Stimulated activated CD4-positive, alpha-beta T cell treated with anti-CD3 and anti-CD28 coated beads, Interleukin-15, amount 100 ng/mL, for 1 hour (primary cell): ENCODE measurements at places on chromosomes 3 and 15.
A peak's percentile ranks its signal among the peaks of the same experiment; 100 is the strongest.

DNA sequence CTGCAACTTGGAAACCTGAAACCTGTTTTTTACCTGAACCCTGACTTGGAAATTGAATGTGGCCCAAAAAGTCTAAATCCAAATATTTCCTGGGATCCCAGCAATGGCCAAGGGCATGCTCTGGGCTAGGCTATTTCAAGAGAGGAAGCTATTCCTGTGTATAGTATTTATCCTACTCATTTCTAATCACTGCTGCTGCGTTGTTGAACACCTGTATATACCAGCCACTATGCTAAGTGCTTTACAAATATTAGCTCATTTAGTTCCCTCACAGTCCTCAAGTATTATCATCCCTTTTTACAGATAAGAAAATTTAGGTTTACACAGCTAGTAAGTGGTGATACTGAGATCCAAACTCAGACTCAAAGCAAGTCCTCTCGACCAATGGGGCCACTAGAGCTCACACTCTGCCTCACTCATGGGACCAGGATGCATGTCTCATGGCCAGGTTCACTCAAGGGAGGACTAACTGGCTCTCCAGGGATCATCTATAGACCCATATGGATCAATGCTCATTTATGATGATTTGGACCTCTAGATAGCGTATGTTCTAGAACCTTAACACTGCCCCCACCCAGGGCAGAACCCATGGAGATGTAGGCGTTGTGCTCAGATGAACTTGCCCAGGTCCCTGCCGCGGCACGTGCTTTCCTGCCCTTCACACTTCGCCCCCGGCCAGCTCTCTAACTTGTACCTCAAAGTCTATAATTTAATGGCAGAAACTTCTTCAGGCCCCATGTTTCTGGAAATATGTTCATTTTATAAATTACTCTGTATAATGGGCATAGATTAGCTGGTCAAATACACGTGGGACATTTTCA is 2.6 kb upstream of the CCR4 start:
- no peak for DNase-seq

GRCh38 chr3:134367869-134368750 is 6.1 kb downstream of the AMOTL2 start:
- no peak for DNase-seq

DNA sequence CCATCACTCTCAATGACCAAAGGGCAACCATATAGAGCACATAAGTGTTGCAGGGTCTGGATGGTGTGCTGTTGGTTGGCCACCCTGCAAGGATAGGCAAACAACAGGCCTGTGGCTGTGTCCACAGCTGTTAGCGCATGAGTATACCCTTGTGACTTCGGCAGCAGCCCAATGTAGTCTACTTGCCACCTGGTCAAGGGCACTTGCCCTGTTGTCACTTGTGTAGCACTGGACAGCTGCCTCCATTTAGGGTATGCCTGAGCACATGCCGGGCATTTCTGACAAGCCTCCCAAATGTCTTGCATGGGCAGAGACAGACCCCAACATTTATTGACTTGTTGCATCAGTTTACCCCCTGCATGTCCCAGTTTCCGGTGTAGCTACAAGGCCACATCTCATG is 12.8 kb downstream of the CCRL2 start:
- DNase-seq: no peak

- DNase-seq: no peak
Observed at GRCh38 chr15:44882499-44882968, 74.0 kb upstream of the TERB2 start.

DNA sequence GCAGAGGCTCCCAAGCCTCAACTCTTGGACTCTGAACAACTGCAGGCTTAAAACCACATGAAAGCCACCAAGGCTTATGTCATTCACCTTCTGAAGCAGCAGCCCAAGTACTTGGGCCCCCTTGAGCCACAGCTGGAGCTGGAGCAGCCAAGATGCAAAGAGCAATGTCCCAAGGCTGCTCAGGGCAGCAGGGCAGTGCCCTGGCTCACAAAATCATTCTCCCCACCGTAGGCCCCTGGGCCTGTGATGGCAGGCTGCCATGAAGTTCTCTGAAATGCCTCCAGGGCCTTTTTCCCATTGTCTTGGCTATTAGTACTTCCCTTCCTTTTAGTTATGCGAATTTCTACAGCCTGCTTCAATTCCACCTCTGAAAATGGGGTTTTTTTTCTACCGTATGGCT is 83.4 kb downstream of the DCLK3 start:
- no peak for DNase-seq

DNA sequence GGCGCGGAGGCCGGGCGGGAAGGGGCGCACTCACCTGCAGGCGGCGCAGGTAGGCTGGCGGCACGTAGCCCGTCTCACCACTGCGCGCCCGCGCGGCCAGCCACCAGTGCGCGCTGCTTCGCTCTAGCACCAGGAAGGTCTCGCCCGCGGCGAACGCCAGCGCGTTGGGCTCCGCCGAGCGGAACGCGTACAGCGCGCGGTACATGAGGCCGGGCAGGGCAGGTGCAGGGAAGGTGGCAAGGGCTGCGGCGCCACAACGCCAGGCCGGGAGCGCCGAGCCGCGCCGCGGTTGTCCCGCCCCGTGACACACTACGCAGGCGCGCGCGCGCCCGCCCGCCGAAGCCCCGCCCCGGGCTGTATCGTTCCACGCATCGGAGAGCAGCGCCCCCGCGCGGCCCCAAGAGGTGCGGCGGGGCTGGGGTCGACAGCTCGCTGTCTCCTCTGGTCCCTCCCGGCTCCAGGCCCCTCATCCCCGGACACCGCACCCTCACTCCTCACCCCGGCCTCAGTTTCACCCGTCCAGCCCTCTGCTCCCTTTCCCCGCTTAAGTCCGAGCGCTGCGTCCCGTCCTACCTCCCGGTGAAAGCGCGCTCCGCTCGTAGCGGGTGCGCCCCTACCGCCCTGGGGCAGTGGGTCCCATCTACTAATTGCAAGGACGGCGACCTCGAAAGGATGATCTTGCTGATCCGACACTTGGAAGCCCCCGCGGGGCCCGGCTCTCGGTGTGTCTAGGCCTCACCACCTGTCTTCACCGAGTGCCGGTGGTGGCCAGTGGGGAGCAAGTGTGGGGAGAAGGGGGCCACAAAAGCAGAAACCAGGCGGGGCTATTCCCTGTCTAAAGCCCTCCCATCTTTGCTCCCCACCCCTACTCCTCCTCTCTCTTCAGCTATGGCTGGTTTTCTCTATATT is at the start of gene NCKIPSD:
Gene NCKIPSD (minus strand): TSS at position 313 of the 909 bp plus-strand sequence. CDS start 108 bp downstream, at position 205.
- peak; percentile 87 for DNase-seq

DNA sequence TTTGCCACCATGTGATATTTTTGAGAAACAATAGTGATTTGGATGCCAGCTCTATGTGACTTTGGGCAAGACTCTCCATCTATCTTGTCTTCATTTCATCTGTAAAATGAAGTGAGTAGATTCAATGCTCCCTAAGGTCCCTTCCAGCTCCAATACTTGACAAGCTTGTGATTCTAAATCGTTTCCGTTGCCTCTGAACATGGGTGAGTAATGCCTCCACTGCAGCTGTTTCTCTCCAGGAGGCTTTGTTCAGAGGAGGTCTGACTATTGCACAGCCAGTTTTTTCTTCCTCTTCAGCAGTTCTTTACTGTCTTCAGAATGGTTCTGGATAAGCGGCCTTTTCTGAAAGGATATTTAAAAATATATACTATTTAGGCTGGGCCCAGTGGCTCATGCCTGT is 14.8 kb upstream of the TMOD3 start:
- no peak for DNase-seq

DNA sequence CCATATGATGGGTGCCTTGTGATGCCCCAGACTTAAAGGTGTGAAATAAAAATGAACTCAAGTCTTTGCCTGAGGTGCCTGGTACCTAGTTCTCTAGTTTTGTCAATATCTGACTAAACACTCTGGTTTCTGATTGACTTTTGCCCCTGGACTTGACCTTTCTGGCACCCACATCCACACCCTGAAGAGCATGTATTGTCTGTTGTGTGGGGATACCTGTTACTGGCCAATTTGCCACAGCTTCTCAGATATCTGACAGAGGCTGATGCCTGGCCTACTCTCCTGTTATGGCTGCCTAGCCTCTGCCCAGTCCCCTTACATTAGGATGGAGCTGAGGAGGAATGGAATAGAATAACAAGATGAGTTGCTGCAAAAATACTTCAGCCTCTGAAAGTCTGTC is 3.6 kb downstream of the ZBTB38 start:
- no peak for DNase-seq

- DNase-seq: no peak
Observed at GRCh38 chr3:99625237-99625622, 13.2 kb upstream of the COL8A1 start.

GRCh38 chr3:64856106-64856505 is 168.3 kb upstream of the ADAMTS9 start:
- no peak for DNase-seq

- DNase-seq: no peak
Observed at GRCh38 chr3:33687406-33688010, 30.5 kb downstream of the CLASP2 start.

GRCh38 chr3:63674586-63674985 is 22.1 kb downstream of the SNTN start:
- DNase-seq: no peak

GRCh38 chr3:111954228-111954990 is 24.4 kb upstream of the ABHD10 start:
- DNase-seq: no peak

- DNase-seq: no peak
Observed at GRCh38 chr15:90138071-90138833, 36.0 kb upstream of the IDH2 start.

GRCh38 chr15:39188930-39189329 is 391.9 kb upstream of the THBS1 start:
- DNase-seq: no peak

DNA sequence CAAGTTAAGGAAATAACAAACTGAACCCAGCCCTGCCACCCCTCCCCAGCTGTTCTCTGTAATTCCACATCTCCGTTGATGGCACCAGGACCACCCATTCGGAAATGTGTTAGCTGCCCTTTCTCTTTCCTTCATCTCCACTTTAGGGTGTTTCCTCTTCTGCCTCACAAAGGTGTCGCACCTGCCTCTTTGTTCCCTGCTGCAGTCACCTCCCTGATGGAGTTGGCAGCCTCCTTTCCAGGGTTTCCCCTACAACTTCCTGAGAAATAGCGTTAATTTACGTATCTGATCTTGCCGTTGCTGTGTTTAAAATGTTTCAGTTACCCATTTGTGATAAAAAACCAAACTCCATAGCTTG is 57.3 kb downstream of the GPR171 start:
- DNase-seq: no peak

DNA sequence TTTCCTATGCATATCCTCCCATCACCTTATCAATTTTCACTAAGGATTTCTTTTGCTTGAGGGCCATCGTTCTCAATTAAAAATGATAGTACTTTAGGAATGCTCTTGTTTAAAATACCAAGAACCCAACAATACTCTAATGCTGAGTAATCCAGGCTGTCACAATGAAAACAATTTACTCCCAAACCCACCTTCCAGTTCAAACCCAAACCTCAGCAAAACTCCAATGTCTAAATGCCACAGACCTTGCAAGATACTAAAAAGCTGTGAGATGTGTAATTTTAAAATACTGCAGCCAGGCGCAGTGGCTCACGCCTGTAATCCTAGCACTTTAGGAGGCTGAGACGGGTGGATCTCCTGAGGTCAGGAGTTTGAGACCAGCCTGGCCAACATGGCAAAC is 889.8 kb downstream of the ROBO1 start:
- no peak for DNase-seq

DNA sequence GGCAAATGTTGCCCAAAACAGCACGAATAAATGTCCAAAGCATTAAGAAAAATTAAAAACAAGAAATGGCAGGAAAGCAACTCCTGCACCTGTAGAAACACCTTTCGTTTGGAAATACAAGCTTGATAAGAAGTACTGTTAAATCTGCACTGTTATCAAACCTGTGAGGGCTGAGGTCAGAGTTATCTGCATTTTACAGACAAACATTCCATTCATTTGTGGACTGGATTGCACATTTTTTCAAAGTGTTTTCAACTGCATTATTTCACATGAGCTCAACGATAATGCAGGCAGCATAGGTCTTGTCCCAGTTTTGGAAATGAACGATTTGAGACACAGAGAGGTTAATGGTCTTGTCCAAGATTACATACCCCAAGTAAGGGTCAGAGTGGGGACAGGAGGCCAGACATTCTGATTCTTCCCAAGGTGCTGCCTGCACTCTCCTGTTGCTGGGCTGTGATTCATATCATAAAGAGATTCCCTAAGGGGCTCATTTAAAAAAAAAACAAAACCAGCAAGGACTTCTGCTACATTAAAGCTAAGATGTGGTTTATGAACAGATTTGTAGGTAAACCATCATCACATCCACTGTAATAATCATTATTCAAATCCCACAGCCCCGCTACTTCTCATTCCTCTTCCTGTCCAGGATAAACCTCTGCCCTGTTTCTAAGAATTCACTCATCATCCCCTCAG is 13.0 kb downstream of the GUCA1C start:
- DNase-seq: no peak

GRCh38 chr3:63370094-63370493 is 92.0 kb downstream of the SYNPR start:
- DNase-seq: no peak

- DNase-seq: no peak
Observed at GRCh38 chr3:17300441-17300840, 415.7 kb downstream of the PLCL2 start.

DNA sequence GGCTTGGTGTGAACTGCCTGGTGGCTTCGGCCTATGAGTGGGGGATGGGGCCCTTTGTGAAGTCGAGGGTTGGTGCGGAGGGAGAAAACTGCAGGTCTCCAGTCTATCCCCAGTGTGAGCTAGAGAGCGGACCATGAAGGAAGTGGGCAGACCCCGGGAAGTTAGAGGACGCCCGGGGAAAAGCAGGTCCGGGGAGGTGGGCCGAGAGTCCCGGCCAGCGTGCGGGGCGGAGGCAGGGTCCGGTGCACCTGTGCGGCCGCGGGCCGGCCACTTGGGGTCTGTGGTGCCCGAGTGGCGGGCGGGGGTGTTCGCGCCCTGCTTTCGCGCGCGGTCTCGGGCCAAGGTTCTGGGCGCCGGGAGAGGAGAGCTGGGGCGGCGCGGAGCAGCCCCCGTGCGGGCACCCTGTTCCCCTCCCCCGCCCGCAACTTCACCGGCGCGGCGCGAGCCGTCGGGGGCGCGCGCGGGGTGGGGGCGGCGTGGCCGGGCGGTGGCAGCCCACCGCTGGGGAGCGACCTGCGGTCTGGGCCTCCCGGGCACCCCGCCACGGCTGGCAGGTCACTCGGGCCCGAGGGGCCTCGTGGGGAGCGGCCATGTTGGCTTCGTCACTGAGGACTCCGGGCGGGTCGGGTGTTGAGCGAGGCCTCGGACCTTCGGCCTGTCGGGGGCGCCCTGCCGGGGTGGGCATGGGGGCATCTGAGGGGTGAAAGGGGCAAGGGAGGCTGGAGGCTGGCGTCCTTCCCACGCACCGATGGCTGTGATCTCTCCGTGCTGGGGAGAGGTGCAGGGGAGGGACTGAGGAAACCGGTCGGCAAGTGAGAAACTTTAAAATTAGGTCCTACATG is 4.8 kb downstream of the UBE2E1 start:
- peak; percentile 11 for DNase-seq
